Stimulated activated CD4-positive, alpha-beta T cell treated with anti-CD3 and anti-CD28 coated beads, Interleukin-1b, Interleukin-23, amount 100 ng/mL, for 1 hour (primary cell): ENCODE measurements at places on chromosomes 16 and 17.
A peak's percentile ranks its signal among the peaks of the same experiment; 100 is the strongest.

DNA sequence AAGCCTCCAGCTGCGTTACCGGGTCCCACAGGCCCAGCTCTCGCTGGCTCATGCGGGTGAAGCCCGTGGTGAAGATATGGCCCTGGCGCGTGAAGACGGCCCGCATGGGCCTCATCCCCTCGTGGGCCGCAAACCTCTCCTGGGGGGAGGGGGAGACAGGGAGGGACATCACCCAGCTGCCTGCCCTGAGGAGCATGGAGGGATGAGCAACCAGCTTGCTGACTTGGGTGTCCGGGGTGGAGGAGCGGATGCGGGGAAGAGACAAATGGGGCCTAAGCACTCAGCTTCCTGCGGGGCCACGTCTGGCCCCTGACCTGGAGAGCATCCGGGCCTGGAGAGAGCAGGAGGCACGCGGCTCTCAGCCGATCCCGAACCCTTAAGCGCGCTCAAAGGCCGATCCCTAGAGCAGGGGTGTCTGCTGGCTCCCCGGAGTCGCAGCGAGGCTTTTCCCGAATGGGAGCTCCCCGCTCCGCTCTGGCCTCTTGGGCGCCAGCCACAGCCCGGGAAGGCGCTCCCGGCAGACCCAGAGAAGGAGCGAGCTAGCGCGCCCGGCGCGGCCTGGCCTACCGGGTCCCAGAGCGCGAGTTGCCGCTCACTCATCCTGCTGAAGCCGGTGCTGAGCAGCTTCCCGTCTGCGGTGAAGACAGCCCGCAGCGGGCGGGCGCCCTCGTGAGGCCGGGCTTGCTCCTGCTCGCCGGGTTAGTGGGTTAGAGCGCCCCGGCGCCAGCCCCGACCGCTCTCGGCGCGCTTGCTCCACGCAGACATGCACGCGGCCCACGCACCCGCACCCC lies 5.0 kb downstream of the CORO6 start:
- peak; percentile 67 for DNase-seq

DNA sequence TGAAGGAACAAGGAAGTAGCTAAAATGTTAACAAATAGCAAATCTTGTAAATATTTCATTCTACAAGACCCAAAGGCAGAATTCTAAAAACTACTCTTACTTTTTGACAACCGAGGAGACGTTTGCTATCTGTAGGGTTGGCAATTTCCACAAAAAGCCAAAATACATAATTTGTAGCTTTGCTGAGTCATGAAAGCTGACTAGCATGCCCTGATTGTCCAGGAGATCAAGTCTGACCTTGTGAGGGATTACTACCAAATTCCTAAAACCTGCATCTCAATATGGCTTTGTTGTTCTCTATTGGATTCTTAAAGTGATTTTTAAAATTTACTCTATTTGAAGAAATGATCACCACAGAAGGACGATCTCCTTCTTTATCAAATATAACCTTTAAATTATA lies 10.8 kb downstream of the DNAJA2 start:
- no peak for DNase-seq

GRCh38 chr17:28415886-28416285 lies 9.9 kb upstream of the SLC46A1 start:
- no peak for DNase-seq

- DNase-seq = no peak
These were observed 7.6 kb downstream of the KRT24 start for GRCh38 chr17:40695874-40696472.

GRCh38 chr16:1481906-1482835 lies 6.6 kb downstream of the PTX4 start:
- DNase-seq = no peak
